ENCODE measurements at places on chromosomes 3 and 15.

DNA sequence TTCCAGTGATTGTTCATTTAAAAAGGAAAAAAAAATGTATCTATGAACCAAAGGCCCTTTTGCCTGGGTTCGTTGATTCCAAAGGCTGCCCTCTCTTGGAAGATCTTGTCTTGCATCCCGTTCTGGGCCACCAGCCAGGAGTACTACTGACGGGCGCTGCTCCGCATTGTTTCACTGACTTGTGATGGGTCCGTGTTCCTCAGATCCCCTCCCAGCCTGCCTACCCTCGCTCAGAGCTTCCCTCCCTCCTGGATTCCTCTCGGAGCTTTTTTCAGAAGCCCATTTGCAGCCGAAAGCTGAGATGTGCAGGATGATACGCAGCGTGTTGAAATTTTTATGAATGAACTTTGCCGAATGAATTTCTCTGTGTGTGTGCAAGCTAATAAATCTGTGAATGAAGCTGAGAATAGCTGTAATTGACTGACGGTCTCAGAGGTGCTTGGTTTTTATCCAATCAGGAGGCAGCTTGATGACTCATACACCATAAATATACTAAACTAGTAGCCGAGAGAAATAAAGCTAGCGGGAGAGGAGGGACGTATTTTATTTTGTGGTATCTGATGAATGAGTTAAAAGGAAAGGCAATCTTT is at the start of gene SHC4:
Gene SHC4 (minus strand): TSS at position 396 of the 590 bp plus-strand sequence. CDS start 904 bp downstream, outside the sequence.
- DNase-seq = no peak

DNA sequence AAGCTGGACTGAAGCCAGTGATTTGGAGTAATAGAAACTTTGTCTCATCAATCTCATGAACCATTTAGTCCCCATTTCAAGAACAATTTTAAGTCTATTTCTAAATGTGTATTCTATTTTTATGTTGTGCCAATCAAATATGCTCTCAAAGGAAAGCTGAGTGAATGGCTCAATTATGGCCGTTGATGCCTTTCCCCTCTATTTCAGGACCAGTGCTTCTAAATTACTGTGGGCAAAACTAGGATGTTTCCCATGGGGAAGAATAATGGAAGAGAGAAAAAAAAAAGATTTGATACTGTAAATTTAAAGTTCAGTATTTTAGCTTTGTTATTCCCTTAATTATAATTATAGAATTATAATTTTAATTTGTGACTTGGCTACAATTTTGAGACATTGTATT is 110.1 kb downstream of the CADM2 start:
- no peak for DNase-seq

GRCh38 chr3:196969660-196970546 is 1.3 kb upstream of the PIGZ start:
- peak; percentile 41 for DNase-seq

GRCh38 chr3:14505001-14505802 is 34.9 kb downstream of the GRIP2 start:
- no peak for DNase-seq

GRCh38 chr15:40054855-40055575 is 16.0 kb upstream of the SRP14 start:
- DNase-seq = no peak

DNA sequence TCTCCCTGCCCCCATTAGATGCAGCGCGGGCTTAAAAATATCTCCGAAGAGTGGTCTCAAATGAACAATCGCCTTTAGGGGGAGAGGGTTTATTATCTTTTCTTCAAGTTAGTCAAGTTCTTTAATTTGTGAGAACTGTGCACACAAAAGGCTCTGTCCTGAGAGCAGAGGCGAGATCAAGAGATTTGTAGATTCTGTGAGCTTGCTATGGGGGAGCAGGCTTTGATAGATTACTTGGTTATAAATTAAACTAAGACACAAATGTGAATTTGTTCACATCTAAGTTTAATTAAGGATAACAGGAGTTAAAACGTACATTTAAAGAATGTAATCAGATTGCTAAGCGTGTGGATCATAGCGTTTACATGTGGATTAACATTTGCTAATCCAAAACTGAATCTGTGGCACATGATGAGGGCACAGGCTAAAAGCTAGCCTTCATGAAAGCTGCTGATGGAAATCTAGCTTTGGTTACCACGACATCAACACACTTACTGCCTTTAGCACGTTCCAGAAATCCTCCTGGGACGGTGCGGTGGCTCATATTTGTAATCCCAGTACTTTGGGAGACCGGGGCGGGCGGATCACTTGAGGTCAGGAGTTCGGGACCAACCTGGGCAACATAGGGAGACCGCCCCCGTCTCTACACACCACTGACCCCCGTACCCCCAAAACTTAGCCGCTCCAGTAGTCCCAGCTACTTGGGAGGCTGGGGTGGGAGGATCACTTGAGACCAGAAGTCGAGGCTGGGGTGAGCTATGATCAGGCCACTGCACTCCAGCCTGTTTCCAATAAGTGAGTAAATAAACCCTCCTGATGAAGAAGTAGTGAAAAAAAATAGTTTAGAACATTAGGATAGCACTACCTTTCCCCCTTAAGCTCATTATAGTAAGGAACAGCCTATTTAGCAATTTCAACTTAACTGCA is 1.0 kb upstream of the PRTG start:
- no peak for DNase-seq

DNA sequence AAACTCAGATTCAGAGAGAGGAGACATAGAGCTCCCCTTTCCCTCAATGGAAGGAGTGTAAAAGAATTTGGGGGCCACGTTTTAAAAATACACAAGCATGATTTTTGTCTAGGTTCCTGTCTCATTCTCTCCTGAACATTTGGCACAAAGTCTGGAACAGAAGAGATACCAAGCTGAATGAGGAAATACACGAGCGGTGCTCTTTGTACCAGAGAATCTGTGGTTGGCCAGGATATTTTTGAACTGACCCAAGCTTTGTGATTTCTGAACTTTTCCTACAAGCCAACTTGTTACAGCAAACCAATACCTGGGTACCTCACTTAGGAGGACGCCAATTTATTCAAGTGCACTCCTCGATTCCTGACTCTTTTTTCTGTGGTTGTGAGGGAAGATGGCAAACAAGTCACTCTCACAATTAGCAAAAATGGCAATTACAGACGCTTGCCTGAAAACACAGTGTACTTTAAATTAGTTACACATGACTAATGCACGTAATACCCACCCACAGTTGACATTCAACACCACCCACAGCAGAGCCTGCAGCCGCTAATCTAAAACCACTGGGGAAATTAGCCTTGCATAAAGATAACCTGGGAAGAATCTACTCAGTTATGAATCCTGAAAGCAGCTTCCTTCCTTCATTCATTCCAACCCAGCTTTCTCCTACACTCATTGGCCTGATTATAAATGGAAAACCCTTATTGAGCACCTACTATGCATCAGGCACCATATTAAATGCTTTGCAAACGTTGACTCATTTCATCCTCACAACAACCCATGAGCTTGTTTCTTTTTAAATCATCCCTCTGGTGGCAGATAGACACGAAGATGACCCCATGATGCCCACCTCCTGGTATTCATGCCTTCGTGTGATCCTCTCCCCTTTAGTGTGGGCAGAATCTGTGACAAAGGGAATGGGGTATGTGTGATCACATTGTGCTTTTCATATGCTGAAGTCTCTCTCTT is 293.5 kb downstream of the KBTBD8 start:
- DNase-seq = no peak

- no peak for DNase-seq
These were observed 33.3 kb downstream of the NR2C2 start for GRCh38 chr3:14980689-14981088.

DNA sequence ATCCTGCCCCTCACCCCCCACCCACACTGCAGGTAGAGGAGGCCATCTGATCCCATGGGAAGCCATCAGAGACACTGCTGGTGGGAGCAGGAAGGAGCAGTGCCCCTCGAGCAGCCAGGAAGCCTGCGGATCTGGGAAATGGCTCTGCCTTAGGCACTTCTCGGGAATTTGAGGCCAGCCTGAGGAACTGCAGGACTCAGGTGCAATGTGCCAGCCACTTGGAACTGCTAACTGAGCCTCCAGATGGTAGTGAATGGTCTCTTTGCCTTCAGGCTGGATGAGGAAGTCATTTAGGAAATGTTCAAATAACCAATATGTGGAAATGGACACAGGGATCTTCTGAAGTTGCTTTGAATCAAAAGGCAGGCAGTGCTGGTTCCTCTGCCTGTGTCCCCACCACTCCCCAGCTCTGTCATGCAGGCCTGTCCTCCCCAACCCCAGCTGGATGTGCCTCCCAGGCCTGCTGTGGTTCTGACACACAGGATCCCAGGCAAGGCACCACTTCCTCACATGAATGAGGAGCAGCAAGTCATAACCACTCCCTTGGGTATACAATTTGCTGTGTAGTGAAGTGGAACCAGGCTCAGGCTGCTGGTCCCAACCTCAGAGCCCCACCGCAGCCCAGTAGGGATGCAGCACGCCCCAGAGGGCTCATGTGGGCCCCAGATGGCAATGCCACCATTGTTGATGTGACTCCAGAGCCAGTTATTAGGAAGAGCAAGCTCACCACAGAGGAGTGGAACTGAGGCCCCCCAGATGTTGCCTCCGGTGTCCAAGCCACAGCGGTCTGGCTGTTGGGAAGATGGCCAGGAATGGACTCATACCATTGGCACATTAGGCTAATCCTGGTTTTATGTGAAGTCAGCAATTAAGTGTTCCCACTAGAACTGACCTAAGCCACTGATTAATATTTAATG is 46.5 kb upstream of the LIMD1 start:
- DNase-seq = no peak

GRCh38 chr3:174541708-174542315 is 317.3 kb upstream of the NAALADL2 start:
- DNase-seq = no peak

DNA sequence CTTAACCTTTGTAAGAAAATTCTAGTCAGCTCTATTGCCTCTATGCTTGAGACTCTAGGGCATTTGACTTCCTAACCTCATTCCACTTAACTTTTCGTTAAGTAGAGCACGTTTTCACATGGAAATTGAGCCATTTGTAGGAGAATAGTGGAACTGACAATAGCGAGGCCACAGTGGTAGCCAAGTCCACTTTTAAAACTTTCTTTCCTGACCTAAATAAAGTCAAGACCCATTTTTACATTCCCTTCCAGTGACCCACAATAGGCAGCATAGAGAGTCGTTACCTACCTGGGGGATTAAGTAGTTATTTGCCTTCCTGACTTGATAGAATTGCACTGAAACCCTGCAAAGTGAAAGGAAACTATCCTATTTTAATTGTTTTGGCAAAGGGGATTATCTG is 386.0 kb upstream of the NECTIN3 start:
- DNase-seq = no peak

DNA sequence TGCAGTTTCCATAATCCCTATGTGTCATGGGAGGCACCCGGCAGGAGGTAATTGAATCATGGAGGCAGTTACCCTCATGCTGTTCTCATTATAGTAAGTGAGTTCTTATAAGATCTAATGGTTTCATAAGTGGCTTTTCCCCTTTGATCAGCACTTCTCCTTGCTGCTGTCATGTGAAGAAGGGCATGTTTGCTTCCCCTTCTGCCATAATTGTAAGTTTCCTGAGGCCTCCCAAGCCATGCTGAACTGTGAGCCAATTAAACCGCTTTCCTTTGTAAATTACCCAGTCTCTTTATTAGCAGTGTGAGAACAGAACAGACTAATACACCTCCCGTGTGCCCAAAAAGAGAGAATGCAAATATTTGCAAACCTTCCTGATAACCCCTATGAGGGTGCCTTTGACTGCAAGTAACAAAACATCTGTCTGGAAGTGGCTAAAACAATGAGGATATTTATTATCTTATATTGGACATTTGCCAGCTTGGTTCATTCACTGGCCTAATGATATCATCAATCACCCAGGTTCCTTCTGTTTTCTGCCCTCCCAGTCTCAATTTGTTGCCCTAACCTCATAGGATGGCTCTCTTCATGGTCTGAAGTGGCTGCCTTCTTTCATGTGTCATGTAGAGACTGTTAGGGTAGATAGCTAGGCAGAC is 68.7 kb downstream of the BHLHE40 start:
- DNase-seq = no peak

DNA sequence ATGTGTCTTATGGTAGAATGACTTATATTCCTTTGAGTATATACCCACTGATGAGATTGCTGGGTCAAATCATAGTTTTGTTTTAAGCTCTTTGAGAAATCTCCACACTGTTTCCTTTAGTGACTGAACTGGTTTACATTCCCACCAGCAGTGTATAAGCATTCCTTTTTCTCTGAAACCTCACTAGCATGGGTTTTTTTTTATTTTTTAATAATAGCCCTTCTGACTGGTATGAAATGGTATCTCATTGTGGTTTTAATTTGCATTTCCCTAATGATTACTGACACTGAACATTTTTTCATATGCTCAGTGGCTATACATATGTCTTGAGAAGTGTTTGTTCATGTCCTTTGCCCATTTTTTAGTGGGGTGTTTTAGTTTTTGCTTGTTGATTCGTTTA is 494.3 kb downstream of the SQOR start:
- DNase-seq = no peak

- DNase-seq = peak; percentile 17
These were observed 517.3 kb downstream of the MECOM start for GRCh38 chr3:169146179-169146665.

DNA sequence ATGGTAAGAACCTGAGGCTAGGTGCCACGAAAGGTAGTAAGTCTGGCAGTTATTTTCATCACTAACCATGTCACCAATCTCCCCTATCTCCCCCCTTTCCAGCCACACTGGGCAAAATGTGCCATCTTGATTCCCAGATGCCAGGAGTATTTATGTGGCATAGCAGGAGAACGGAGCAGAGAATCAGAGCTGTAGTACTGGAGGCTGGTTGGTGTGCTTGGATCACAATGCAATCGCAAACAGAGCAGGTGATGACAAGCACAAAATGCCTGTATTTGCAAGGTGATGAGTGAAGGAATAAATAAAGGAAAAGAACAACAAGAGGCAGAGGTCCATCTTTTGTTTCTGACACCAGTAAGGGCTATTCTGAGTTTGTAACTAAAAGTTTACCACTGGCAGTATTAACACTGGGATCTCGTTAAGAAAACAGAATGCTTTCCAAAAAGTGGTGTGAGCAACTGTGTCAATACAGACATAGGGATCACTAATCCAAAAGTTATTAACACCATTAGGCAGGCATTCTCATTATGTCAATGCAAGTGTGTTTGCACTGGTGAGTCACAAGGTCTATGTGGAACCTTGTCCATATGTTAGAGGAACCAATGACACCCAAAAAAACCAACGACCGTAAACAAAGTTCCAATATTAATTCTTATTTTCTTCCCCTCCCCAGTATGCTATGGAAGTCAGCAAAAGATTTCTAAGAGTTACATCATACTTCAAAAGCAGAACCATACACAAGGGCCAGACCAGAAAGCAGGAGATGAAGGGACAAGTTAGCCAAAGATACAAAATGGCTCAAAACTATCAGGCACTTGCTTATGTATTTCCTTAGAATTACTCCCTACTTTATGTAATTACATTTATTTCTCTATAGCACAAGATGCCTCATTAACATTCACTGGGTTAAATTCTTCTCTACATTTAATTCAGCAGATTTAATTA is 556.6 kb downstream of the FOXP1 start:
- DNase-seq = no peak
